Foreskin keratinocyte (primary cell): ENCODE measurements at places on chromosomes 7 and 10. TPM values are rescaled to one million over a fixed set of nuclear protein-coding genes. Genes with fewer than 3 reads are reported as not detected.

- no peak for DNase-seq
Observed at GRCh38 chr7:142108728-142109505, 2.6 kb upstream of the MGAM2 start.

- no peak for DNase-seq
Observed at GRCh38 chr7:17347401-17347800, 48.9 kb downstream of the AHR start.

The CC2D2B gene
- total RNA-seq, result 0.24 TPM in 1 of 2 replicates, not detected in the other

- no peak for DNase-seq
Observed at GRCh38 chr10:31709476-31709875, 219.2 kb downstream of the ARHGAP12 start.

DNA sequence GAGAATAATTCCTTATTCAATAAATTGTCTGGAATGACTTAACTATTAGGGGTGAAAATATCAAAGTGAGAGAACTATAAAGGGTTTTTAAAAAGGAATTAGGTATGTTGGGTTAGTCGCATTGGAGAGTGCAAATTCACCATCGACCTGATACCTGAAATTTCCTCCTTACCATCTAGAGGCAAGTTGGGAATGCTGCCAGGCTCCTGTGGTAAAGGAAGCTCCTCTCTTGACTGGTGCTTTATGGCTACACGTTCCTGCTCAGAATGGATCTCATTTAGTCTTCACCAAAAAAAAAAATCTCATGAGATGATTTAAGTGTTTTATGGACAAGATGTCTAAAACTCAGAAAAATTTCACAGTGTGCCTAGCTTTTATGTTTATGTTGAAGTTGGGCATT, 129.8 kb downstream of the EGFR start:
- no peak for DNase-seq

DNA sequence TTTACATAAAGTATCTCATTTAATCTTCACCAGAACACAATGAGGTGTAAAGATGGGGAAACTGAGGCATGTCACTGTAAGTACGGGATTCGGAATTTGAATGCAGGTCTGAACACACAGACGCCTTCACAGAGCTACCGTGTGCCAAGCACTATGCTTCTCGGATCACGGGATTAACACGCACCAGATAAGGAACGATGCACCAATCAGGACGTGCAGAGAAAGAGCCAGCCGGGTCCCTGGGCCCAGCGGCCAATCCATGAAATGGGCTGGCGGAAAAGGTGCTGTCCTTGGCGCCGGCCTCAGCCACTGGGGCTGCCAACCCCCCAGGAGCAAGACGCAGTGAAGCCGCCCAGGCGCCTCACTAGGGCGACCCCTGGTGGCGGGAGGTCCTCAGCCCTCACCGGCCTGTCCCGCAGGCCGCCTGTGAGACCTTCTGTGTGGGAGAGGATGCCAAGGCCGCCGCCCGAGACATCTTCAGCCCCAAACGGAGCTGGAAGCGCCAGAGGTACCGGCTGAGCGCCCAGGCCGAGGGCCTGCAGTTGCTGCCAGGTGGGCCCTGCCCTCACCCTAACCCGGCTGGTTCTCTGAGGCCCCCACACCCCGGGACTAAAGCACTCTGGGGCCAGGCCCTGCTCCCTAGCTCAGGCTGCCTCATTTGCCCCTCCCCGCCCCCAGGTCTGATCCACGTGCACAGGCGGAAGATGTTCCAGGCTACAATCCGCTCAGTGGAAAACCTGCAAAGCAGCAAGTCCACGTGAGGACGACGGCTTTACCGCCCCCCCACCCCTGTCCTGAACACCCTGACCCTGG, 15.6 kb downstream of the ATG9B start:
- DNase-seq, result no peak

GRCh38 chr7:106369816-106370215, 85.0 kb upstream of the NAMPT start:
- no peak for DNase-seq

The GPR146 gene
- not detected in 2 replicates for total RNA-seq

- DNase-seq, result no peak
Observed at GRCh38 chr7:96184783-96185182, 137.1 kb downstream of the SLC25A13 start.

- DNase-seq, result no peak
Observed at GRCh38 chr7:4832711-4833110, 29.1 kb downstream of the PAPOLB start.

DNA sequence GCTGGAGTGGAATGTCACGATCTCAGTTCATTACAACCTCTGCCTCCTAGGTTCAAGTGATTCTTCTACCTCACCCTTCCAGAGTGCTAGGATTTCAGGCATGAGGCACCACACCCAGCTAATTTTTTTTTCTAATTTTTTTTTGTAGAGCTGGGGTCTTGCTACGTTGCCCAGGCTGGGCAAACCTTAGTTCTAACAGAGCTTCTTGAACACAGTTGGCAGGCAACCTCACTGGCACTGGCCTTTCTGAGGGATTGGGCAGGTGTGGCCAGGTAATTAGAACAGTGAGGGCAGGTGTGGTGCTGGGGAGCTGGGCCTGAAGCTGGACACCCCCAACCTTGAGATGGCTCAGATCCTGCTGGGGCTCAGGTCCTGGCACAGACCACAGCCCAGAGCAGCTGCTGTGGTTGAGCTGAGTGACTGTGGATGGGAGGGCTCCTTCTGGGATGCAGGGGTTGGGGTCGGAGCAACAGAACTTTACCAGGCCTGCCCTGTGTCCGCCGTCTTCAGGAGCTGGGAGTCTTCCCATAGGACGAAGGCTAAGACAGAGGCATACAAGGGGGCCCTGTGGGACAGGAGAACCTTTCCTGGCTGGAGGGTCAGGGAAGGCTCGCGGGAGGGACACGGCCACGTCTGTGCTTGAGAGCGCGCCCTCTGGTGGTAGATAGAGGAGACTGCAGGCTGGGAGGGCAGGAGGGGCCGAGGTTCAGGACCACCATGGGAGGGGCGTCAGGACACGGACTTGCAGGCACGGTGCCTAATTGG, 48.2 kb downstream of the COL26A1 start:
- DNase-seq, result no peak

DNA sequence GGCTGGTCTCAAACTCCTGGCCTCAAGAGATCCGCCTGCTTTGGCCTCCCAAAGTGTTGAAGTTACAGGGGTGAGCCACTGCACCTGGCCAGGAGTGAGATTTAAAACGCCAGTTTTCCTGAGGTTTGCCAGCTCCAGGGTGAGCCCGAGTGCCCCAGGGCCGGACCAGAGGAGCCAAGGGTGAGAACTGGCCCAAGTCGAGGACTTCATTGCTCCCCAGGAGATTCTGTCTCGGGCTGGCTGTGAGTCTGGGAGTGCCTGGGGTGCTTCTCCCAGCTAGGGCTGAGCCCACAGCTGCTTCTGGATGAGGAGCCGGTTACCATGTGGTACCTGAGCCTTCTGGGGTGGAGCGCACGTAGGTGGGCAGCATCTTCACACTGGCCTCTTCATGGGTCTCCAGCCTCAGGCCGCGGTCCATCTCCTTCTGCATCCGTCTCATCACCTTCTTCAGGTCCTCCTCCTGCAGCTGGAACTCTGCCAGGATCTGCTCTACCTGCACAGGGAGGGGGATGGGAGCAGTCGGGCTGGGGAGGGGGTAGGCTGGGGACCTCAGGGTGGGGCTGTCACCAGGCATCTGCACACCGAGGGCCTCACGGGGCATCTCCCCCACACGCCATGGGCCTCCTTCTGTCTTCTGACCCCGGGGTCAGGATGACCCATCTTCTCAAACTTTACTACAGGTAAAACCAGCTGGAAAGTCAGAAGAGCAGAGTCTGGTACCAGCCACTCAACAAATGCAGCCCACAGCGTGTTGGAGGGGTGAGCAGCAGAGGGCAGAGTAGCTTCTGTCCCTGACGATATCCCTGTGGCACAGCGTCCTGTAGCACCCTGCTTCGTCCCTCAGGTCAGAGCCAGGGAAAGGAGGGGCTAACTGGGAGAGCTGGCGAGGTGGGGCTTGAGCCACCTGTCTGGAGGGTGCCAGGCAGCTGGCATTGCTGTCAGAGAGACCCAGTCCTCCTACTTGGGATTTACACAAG, 12.1 kb upstream of the MYL7 start:
- no peak for DNase-seq
